ENCODE measurements at places on chromosomes 2 and 18.

DNA sequence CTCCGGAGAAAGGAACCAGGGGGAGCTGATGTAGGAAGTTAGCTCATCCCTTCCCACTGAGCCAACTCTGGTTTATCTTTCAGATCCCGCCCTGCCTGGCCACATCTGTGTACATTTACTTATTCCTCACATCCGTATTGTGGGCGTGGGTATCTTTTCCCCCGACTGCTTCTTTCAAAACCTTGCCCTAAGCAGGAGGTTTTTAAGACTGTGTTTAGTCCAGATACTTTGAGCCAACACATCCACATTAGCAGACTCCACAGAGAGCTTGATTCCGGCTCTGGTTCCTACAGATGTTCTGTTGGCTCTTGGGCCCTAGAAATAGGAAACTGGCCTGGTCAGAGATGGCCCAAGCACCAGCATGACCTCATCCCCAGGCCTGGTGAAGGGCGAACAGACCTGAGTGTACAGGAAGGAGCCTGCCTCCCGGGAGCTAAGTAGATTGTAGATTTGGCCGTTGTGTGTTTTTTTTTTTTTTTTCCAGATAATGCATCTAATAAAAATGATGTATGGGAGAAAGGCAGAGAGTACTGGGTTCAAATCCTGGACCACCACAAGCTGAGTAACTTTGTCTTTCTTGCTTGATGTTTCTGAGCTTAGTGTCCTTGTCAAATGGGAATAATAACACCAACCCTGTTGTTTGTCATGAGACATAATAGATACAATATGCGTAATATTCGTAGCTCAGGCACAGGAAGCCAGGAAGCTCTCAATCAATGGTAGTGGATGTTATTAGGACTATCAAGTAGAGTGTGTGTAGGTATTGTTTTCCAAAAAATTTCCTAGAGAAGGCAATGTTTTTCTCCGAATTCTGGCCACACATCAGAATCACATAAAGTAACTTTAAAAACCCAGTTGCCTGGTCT is 92.3 kb downstream of the PRKCE start:
- no peak for DNase-seq

DNA sequence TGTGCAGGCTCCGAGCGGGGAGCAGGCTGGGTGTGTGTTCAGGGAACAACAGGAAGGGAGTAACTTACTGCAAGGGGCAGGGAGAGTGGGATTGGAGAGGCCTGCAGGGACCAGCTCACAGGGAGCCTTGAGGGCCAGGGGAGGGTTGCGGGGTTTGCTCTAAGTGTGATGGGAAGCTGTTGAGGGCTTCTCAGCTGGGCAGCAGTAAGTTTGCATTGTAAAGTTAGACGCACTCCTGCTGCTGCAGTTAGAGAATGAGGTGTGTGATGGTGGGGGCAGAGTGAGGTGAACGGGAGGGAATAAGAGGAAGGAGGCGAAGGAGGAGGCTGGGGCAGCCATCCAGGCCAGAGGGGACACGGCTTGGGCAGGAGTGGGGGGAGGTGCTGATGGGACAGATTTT is 53.4 kb downstream of the BOLA3 start:
- DNase-seq = no peak

GRCh38 chr2:196389670-196390069 is 218.3 kb upstream of the STK17B start:
- DNase-seq = no peak

GRCh38 chr2:162062559-162062958 is 11.5 kb downstream of the DPP4 start:
- no peak for DNase-seq

DNA sequence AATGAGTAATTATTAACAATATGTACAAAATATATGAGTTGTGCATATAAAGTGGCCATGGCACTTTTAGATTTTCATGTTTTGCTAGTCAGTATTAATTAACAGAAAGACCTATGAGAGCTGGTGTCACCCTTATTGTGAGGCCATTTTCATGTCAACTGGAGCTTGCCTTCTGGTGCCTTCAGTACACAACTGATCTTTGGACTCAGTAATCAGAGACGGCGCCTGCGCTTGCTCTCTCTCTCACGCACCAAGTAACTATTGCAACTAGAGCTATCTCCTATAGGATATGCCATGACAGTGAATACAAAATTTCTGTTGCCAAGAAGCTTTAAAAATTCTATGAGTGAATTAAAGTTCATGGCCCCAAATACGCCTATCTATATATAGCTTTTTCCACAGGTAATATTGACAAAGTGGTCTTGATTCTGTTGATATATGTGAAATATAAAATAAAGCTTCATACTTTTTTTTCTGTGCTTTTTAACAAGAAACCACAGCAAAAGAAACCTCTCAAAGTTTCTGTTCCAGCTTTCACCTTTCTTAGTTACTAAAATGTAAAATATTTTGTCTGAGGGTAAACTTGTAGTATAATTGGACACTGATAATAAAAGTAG is 2.9 kb downstream of the SERTAD2 start:
- no peak for DNase-seq

GRCh38 chr2:77512507-77512906 is 9.7 kb downstream of the LRRTM4 start:
- no peak for DNase-seq

- DNase-seq = no peak
Measured at GRCh38 chr2:40439473-40439872, 12.4 kb downstream of the SLC8A1 start.

DNA sequence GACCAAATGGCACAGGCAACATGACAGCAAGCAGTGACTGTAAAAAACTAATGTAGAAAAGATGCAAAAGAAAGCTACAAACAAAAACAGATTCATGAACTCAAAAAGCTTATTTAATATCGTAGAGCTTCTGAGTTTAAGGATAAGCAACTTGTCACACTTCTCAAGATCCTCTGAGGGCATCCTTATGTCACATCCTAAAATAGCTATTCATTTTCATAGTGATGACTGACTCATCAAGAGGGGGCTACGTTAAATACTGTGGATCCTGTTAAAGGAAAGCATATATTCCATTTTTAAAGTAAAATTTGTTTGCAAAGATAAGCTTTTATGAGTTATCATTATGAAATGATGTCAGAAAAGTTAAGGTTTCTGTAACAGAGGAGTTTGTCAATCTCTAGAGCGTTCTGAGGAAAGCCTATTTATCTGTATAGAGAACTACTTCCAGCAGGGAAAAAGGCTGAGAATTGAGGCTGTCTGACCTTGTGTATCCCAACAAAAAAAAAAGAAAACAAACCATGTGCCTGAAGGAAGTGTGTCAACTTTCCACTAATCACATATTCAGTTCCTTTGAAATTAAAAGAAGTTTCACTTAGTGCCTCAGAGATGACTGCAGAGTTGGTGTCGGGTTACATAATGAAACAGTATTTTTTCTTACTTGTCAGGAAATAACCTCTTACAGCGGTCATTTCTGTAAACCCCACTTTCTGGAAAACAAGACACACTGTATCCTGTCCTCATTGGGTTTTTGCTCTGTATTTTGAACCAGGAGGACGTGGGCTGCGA is 115.5 kb downstream of the ESCO1 start:
- no peak for DNase-seq

GRCh38 chr2:148350199-148350598 is 294.4 kb upstream of the EPC2 start:
- DNase-seq = no peak

DNA sequence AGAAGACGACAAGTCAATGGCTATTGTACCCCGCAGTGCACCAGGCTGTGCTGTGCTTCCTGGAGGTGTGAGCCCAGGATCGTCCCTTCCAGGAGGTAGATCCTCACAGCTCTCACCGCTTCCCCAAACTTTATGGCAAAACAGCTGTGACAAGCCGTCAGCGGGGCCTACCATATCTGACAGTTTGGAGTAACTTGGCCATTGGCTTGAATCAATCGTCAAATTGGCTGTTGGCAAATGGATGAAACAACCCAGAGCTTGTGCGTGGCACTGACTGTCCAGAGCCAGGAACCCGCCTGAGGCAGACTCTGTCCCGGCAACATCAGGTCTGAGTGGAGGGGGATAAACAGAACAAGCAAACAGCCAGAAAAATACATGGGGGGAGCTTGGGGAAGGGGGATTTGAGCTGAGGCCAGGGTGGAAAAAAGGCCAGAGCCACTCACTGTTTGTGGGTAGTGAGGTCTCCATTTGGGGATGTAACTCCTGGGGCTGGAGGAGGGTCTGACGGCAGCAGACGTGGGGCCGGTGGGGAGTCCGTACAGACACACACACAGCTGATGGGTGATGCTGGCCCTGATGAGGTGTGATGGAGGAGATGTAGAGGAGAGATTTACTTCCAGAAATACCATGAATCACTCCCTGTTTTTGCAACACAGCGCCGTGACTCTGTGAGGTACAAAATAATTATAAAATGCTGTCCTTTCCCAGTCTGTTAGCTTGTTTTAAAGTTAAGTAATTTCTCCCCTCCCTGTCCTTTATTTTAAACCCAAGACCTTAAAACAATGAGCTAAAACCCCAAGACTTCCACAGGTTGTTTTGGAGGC is 174.8 kb downstream of the TWIST2 start:
- no peak for DNase-seq

- no peak for DNase-seq
Measured at GRCh38 chr2:95068256-95068655, 42.7 kb downstream of the MAL start.

- DNase-seq = no peak
Measured at GRCh38 chr2:19367326-19367725, 8.9 kb upstream of the OSR1 start.

DNA sequence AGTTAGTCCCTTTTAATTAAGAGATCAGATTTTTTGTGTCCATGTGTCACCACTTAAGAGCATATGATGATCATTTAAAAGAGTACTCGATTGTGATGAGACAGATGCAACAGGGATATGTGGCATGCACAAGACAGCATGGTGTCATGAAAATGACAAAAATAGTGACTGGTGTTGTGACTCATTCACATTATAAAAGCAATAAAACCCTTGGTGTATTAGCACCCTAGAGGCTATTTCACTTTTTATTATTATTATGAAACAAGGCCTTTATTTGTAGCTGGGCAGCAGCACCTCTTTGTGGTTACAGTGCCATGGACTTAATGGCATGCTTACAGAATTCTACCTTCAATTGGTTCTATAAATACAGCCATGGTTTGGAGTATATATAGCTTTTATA is 1296.0 kb upstream of the ZEB2 start:
- peak; percentile 8 for DNase-seq

DNA sequence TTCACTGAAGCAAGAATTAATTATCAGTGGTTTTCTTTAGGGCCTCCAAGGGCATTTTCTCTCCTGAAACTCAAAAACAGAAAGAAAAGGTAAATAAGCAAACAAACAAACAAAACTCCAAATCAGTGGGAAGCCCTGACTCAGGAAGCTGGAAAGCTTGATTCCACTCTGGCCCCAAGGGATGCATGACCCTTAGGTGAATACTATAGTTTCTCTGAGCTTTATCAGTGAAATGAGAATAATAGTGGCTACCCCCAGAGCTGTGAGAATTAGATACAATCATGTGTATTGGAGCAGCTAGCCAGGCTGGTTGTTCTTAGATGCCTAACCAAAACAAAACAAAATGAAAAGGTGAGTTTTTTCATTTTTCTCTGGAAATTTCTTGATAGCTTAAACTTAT is 585.1 kb downstream of the CNTNAP5 start:
- DNase-seq = no peak

DNA sequence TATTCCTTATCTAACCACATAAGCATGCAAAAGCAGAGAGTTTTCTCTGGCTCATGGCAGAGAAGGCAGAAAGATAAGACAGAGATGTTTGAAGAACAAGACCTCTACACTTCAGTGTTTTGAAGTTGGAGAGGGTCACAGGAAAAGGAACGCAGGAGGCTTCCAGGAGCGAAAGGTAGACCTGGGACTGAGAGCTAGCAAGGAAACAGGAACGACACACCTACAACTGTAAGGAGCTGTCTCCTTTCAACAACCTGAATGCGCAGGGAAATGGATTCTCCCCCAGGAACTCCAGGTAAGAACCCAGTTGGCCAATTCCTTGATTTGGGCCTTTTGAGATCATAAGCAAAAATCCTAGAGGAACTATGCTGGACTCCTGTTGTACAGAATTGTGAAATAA is 746.6 kb upstream of the DDX18 start:
- DNase-seq = no peak

GRCh38 chr2:235903782-235904584 is 264.2 kb downstream of the GBX2 start:
- no peak for DNase-seq

DNA sequence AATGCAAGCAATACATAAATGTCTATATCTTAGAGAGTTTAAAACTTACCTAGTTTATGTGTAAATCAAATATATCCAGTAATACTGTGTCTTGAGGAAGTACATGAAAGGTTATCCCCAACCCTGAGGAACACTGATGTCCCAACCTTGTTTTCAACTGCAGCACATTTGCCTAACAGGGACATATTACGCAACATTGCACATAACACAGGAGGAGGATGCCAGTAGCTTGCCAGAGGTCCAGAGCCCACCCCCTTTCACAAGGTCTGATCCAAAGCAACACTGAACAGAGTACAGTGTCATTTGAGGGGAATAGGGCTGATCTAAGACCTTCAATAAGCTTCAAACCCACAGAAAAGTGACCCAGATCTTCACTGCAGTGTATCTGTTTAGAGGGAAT is 678.5 kb downstream of the ARHGAP15 start:
- DNase-seq = peak; percentile 50

DNA sequence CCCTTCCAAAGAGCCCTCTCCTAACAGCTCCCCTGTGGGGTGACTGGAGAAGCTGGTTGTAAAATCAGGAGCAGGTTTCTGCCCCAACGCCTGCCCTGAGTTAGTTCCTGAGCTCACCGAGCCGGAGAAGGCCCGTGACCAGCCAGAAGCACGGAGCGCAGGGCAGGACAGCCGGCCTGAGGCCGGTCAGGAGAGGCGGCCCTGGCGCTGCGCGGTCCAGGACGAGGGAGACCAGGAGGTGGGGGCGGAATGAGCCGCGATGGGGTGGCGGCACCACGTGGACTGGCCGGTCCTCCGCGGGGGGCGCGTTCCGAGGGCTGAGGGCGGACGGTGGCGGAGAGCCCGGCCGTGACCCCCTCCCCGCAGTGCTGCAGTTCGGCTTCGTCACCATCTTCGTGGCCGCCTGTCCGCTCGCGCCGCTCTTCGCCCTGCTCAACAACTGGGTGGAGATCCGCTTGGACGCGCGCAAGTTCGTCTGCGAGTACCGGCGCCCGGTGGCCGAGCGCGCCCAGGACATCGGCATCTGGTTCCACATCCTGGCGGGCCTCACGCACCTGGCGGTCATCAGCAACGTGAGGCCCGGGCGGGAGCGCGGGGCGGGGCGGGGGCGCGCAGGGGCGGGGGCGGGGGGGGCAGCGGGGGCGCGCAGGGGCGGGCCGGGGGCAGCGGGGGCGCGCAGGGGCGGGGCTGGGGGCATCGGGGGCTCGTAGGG is 29.0 kb downstream of the ANO7 start:
- peak; percentile 18 for DNase-seq

DNA sequence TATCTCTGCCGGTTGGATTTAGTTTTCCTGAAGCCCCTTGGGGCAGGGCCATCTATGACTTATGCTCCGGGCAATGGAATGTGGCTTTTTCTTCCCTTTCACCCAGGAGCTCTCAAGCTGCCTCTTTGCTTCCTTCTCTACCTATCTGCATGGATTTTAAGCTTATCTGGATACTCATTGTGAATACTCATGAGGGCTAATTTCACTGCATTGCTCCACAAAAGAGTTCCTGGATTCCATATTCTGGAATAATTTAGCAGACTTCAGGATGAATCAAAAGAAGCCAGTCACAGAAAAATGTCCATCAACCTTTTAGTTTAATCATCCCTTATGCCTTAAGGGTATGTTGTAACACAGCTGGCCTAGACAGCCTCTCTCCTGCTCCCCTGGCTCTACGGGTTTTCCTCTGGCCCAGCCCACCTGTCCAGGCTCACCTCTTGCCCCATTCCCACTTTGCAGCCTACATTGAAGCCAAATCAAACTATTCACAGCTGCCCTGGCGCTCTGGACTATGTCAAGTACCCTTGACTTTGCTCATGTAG is 122.8 kb upstream of the RMDN2 start:
- no peak for DNase-seq

- no peak for DNase-seq
Measured at GRCh38 chr18:50454387-50454988, 79.6 kb downstream of the SKA1 start.

Data from inflammatory macrophage (primary cell).